ENCODE measurements at places on chromosomes 6 and 20. TPM values are rescaled to one million over a fixed set of nuclear protein-coding genes. Genes with fewer than 3 reads are reported as not detected.

The LCA5 gene
- 0.15 TPM for total RNA-seq

The SIM1 gene
- total RNA-seq: not detected

The SFTA2 gene
- not detected for total RNA-seq

The MTFR2 gene
- total RNA-seq: 12.7 TPM

The MLN gene
- not detected for total RNA-seq

The SAMD5 gene
- total RNA-seq: not detected

The ADGRF5 gene
- total RNA-seq: not detected

All from activated naive CD4-positive, alpha-beta T cell treated with anti-CD3 and anti-CD28 coated beads, Interleukin-2, amount 10 ng/mL, durations not matched to agents 5 hours and 36 hours (primary cell).